ENCODE measurements at places on chromosomes 12 and 14.

GRCh38 chr12:44876544-44877410, 662 bp upstream of the NELL2 start:
- DNase-seq: peak; percentile 18

DNA sequence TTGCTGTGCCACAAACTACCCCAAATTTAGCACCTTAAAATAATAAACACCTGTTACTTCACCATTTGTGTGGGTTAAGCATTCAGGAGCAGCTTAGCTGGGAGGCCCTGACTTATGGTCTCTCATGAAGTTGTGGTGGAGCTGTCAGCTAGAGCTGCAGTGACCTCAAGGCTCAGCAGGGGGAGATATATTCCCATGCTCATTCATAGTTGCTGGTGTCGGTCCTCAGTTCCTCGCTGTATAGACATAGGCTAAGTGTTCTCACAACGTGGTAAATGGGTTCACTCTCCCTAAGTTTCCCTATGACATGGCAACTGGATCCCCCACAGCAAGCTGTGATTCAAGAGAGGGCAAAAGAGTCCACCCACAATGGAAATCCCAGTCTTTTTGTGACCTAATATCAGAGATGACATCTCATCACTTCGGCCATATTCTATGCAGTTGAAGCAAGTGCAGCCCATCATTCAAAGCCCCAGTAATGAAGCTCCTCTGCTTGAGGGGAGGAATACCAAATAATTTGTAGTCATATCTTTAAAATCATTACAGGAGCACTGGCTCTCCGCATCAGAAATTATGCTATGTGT, 41.1 kb downstream of the PRB3 start:
- DNase-seq: no peak

DNA sequence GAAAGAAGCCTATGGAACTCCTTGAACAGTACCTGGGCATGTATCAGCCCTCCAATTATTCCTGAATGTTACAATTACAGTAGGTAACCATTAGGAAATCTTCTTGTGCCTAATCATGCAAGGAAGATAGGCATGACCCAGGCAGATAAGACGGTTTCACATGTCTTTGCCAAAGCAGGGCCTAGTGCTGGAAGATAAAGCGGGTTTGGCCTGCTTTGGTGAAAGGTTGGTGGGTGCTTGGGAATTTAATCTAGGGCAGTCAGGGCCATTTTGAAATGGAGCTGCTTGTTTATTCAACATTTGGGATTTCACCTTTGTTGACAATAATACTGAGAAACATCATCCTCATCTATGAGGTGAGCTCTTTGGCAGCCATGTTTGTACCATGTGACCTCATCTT, 12.5 kb upstream of the SRSF5 start:
- no peak for DNase-seq

DNA sequence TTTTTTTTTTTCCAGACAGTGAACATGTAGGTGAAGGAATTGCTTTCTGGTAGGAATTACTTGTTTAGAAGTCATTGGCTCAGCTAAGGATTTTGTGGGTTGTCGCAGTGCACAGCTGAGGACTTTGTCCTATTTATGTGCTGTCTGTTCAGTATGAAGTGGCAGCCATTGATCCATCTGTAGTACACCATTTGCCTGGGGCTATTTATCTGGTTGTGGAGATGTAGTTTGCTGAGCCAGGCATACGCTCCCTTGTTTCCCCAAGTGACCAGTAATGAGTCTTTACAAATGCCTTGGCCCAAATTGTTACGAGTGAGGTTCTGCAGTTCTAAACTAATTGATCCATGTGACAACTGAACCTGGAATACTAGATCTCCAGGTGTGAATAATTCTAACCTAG, 140.1 kb downstream of the NRXN3 start:
- DNase-seq: no peak

DNA sequence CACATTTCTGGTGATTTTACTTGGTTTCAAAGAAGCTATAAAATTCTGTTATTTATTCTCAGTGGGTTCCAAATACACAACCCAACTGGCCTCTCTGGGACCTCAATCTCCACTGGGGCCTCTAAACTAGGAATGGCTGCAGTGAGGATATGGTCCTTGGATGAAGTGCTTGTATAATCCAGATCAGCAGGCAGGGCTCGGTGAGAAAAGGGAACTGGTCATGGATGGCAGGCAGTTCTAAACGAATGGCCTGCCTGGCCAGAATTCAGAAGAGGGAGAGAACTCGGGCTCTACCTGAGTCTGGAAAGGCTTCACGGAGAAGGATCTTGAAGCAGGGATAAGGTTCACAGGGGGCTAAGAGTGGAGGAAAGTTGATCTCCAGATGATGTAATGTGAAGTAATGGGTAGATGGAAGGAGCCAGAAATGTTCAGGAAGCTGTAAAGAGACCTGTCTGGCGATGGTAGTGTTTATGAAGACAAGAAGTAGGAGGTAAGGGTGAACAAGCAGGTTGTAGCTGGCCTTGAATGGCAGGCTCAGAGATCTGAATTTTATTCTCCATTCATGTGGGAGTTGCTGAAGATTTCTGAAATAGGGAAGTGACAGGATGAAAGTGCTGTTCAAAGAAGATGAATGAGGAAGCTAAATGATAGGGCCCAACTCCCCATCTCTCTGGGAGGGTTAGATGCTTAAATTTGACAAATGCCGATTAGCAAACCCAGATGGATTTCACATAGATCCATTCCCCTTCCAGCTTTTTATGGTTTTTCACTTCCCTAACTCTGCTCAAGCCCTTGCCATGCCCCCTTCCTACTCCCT, 31.5 kb upstream of the ANO6 start:
- DNase-seq: no peak

DNA sequence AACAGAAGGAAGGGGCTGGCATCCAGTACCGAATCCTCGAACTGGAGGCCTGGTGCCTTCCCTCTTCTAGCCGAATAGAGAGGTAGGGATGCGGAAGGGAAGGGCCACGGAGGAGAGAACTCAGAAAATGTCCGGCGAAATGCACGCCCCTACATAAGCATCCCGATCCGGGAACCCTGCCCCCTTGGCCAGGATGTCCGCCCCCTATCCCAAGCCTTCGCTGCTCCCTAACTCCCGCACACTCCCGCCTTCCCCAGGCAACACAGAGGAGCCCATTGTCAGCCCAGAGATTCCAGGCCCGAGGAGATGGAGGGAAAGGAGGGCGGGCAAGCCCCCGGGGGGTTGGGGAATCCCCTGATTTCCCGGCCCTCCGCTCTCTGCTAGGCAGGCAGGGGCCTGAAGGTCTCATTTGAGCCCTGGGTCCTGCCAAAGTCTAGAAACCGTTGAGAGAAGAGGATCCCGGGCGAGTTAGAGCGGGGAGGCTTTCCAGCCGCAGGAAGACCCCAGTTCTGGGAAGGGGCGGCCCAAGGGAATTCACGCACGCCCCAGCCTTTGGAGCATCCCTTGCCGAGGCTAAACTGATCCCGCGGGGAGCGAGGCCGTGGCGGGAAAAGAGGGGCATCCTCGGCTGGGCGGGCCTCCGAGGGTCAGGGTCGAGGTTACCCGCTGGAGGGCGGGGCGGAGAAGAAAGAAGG, 569 bp upstream of the ARHGEF40 start:
- no peak for DNase-seq

Measured in stimulated activated CD4-positive, alpha-beta T cell treated with anti-CD3 and anti-CD28 coated beads, TNF-alpha, amount 100 ng/mL, for 1 hour (primary cell).